ENCODE measurements at places on chromosomes 12 and 14.

DNA sequence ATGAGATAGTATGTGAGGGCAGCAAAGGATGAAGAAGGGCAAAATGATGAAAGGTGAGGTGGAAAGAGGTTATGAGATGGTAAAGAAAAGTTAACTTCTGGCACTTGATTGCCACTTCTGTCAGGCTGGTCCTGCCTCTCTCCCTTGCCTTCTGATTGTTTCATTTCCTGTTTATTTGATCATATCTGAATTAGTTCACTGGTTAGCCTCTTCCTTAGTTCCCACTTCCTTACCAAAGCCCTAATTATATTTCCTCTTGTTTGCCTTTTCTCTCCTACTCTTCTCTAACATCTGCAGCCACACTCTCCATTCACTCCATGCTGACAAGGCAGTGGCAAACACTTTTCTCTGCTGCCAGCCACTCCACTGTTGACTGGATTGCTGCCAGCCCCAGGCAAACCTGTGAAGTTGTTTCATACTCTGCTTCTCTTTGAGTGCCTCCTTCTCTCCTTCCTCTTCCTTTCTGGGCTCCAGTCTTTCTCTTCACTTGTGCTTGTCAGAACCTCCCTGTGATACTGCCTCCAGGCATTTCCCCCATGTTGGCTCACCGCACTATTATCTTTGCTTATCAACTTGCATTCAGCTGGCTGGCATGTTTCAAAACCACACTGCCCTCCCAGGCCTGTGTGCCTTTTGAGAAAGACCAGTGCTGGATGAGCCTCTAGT is 8.1 kb downstream of the PNP start:
- DNase-seq: no peak

- no peak for DNase-seq
Observed at GRCh38 chr12:94053676-94054075, 94.7 kb upstream of the PLXNC1 start.

DNA sequence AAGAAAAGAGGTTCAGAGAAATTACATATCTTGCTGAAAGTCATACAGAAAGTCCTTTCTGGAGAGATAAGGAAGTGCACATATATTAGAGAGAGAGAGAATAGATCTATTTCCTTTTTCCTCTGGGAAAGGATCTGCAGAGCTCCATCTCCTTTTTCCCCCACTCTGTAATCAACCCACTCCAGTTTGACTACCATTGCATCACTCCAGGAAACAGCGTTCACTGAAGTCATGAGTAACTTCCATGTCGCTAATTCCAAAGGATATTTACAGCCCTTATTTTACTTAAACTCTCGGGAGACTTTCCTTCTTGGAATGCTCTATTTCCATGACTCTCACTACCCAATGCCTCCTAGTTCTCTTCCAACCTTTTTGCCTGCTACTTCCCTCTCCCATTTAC is 72.5 kb upstream of the PARP11 start:
- DNase-seq: no peak

- no peak for DNase-seq
Observed at GRCh38 chr12:111764120-111764821, 2.5 kb upstream of the ALDH2 start.

GRCh38 chr12:122724641-122725243 is 5.9 kb downstream of the HCAR1 start:
- DNase-seq: no peak

GRCh38 chr12:103273645-103274044 is 222.1 kb downstream of the C12orf42 start:
- DNase-seq: no peak

DNA sequence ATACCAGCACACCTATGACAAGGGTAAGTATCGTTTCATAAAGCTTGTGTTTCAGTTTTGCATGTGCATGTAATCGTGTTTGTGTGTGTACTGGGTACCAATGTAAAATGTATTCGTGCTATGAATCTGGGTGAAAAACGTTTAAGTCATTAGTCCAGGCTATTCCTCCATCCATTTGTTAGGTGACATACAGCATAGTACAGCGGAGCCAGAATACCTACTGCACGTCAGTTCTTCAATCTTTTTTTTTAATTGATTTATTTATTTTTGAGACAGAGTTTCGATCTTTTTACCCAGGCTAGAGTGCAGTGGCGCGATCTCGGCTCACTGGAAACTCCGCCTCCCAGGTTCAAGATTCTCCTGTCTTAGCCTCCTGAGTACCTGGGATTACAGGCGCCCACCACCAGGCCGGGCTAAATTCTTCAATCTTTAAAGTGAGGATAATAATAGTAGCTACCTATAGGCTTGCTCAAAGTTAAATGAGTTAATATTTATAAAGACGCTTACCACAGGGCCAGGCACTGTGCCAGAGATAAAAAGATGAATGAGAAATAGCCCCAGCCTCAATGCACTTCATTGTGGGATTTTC is 661 bp upstream of the RPS26 start:
- no peak for DNase-seq

- DNase-seq: no peak
Observed at GRCh38 chr14:75335571-75335970, 56.9 kb downstream of the FOS start.

DNA sequence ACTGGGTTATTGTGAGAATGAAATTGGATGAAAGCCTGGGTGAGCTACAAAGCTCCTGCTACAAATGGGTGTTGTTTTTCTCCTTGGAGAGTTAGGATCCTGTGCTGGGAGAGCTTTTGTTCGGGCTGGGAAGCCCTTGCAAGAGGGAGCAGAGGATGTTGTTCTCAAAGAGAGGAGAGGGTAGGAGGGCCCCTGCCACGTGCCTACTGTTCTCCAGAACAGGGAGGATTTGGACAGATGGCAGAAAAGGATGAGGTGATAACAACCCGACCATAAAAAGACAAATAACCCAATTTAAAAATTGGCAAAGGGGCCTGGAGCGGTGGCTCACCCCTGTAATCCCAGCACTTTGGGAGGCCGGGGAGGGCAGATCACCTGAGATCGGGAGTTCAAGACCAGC is 68.8 kb downstream of the GALNT16 start:
- peak; percentile 60 for DNase-seq

- DNase-seq: no peak
Observed at GRCh38 chr12:102990419-102990818, 32.9 kb downstream of the ASCL1 start.

DNA sequence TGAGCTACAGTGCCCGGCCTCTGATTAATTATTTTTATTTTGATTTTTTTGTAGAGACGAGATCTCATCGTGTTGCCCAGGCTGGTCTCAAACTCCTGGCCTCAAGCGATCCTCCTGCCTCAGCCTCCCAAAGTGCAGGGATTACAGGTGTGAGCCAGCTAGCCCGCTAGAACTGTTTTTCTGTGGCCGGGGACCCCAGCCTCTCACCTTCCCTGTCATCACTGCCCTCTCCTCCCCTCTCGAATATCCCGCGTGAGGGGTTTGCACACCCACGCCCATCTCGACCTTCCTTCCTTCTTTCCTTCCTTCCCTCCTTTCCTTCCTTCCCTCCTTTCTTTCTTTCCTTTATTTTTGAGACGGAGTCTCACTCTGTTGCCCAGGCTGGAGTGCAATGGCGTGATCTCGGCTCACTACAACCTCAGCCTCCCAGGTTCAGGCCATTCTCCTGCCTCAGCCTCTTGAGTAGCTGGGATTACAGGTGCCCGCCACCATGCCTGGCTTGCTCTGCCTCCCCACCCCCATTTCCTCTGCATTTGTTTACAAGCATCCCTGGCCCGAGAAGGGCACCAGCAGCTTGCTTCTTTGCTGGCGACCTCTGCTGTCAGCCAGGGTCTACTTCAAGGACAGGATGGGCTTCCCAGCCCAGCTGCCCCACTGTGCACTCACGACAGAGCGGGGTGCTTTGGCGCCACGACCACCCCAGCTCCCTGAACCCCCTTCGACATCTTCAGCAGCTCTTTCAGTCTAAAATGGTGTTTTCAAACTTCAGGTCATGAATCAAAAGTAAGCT is 4.3 kb upstream of the TRAF3 start:
- no peak for DNase-seq

GRCh38 chr12:46900734-46901463 is 75.1 kb upstream of the SLC38A4 start:
- no peak for DNase-seq

GRCh38 chr12:89574736-89575208 is 48.9 kb upstream of the POC1B start:
- DNase-seq: no peak

GRCh38 chr14:63342371-63342770 is 23.6 kb upstream of the GPHB5 start:
- no peak for DNase-seq
